Right forelimb (tissue), 1 donor: ENCODE measurements at places on chromosomes 2 and 18.

DNA sequence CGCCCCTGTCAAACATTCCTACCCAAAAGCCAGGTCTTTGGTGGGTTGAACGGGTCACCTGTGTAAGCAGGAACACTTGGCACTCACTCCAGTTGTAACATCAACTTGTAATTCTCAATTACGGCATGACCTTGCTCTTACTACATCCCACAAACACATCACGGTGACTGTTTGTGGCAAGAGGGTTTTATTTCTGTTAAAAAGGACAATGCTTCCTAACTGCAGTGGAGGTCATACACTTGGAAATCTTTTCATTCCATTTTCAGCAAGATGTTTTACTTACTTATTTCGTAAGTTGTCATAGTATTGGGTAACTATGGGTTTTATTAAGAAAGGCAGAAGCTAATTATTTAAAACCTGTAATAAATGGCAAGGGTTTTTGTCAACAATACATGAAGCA lies 126.1 kb downstream of the ZNF516 start:
- DNase-seq = no peak

GRCh38 chr2:208708486-208708885 lies 301.9 kb downstream of the PTH2R start:
- no peak for DNase-seq

GRCh38 chr2:166337932-166338331 lies 37.8 kb downstream of the SCN9A start:
- no peak for DNase-seq

DNA sequence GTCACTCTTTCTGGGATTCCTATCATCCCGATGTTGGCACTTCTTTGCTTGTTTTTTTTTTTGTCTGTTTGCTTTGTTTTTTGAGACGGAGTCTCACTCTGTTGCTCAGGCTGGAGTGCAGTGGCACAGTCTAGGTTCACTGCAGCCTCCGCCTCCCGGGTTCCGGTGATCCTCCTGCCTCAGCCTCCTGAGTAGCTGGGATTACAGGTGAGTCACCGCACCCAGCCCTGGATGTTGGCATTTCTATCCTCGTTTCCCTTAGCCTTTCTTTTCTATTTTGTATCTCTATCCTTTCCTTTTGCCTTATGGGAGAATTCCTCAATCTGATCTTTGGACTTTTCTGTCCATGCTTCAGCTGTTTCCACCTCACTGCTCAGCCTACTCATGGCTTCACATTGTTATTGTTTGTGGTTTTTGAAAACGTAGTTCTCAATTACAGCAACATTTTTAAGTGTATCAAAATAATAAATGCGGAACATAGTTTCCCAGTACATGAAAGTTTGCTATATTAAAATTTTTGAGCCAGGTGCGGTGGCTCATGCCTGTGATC lies 62.1 kb upstream of the ZNF516 start:
- no peak for DNase-seq

DNA sequence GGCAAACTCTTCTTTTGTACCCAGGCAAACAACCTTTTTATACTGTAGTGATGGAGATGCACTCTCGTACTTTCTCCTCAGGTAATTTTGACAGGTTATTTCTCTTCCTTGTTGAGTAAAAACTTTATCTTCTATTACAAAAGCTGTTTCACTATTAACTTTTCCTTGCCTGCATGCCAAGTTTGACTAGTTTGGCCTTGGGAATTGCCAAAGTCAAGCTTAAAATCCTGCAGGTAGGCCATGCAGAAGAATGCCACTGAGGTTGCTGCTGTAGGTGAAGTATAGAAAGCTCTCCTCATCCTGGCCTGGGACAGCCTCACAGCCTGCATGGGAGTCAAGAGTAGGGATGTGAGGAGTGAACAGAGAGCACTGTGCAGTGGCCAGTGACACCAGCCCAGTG lies 1293.5 kb upstream of the CHAC2 start:
- DNase-seq = no peak

- no peak for DNase-seq
These were observed 9.6 kb upstream of the GIGYF2 start for GRCh38 chr2:232687382-232688160.

DNA sequence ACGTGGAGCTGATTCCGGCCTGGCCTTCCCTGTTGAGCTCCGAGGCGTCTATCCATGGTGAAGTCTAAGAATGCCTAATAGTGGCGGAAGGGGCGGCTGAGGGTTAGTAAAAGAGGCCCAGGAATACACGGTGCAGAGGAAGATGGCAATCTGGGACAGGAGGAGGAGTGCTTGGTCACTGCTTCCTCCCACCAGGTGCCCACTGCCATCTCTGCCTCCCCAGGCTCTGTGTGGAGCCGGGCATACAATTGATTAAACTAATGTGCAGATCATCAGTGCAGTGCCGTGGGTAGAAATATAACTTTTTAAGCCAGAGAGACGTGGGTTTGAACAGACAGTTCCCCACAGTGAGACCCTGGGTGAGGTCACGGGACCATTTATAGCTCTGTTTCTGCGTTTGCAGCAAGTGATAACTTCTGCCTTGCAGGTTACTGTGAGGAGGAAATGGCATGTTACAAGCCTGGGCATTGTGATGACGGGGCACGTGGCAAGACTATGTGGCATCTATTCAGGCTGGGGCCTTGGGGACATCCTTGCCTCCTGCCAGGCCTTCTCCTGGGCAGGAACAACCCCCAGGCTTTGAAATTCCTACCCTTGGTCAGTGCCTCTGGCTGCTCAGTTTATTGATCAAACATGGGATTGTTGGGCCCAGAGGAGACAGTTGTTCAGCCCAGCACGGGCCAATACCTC lies 204.9 kb downstream of the ASB1 start:
- no peak for DNase-seq

GRCh38 chr2:105924271-105924670 lies 179.6 kb downstream of the NCK2 start:
- DNase-seq = no peak
